Activated CD4-positive, CD25-positive, alpha-beta regulatory T cell treated with anti-CD3 and anti-CD28 coated beads, Interleukin-2, amount 50 U/mL, for 72 hours (primary cell): ENCODE measurements at places on chromosomes 12 and 14.

GRCh38 chr12:49349266-49349665 lies 2.6 kb downstream of the DNAJC22 start:
- DNase-seq = no peak

GRCh38 chr12:32583534-32583933 lies 95.6 kb upstream of the DNM1L start:
- DNase-seq = no peak

DNA sequence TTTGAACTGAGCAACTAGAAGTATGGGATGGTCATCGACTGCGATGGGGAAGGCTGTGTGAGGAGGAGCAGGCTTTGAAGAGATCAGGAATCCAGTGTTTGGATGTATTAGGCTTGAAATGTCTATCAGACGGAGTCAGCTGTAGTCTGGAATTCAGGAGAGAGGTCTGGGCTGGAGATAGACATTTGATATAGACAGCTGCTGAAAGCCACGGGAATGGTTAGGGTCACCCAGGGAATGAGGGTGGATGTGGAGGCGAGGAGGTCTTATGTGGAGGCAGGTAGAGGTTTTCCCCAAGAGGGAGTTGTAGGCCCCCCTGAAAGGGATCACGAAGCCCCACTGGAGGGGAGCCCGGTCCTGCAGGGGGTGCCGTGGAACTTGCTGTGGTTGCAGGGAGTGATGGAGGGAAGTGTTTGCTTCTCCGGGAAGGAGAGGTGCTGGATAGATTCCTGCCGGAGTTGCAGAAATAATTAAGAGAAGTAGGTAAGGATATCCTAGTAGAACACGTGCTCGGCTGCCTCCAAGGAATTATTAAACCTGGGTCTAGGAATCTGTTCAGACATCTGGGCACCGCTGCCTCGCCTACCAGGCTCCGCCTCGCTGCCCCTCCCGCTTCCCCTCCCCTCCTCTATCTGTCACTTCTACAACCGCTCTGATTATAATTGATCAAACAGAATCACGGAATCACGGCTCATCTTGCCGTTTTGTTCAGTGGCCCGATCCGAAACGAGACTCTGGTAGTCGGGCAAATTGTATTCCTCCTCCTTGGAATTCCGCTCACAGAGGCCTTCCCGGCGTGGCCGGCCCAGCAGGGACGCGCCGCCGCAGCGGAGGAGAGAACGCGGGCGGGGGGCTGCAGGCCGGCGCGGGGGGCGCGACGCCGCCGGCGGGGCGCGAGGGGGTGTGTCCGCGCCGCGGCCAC lies 826 bp upstream of the CACNA1C start:
- no peak for DNase-seq

- no peak for DNase-seq
Measured at GRCh38 chr14:105336477-105337287, 22.1 kb downstream of the PACS2 start.

- DNase-seq = no peak
Measured at GRCh38 chr12:16611146-16611545, 5.2 kb upstream of the LMO3 start.
